ENCODE measurements at places on chromosomes 5 and 9.

- DNase-seq = no peak
Measured at GRCh38 chr5:14400085-14400484, 181.5 kb upstream of the OTULINL start.

GRCh38 chr9:92980085-92980745 is 32.9 kb downstream of the FGD3 start:
- DNase-seq = no peak

DNA sequence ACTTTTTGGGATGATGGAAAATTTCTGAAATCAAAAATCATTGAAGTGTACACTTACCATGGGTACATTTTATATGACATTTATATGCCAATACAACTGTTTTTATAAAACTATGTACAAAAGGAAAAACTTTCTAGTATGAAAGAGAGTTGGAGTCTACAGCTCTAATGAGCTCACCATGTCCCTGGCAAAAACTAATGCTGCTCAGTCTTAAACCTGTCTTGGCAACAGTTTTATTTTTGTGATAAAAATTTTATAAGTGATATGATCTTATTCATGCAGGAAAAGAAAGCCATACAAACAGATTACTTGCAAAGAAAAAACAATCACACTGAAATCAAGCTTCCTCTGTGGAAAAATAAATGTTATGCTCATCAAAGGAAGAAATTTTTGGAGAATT is 78.9 kb upstream of the RASEF start:
- no peak for DNase-seq

- DNase-seq = no peak
Measured at GRCh38 chr5:157115502-157115901, 6.7 kb upstream of the HAVCR2 start.

- DNase-seq = no peak
Measured at GRCh38 chr5:24789611-24790351, 145.0 kb upstream of the CDH10 start.

DNA sequence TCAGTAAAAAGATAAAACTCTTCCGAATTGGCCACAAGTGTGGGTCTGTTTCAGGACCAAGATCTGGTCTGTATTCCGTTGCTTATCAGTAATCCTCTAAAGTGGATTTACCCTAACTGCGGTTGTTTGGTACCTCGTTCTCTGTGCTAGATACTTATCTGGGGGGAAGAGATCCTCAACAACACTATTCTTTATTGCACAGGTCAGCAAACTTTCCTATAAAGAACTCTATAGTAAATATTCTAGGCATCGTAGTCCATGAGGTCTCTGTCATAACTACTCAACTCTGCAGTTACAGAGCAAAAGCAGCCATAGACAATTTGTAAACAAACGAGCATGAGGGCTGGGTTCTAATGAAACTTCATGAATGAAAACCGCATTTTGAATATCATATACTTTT is 335.8 kb upstream of the KIF2A start:
- DNase-seq = no peak

- DNase-seq = no peak
Measured at GRCh38 chr9:119349351-119349825, 19.8 kb downstream of the BRINP1 start.

- DNase-seq = no peak
Measured at GRCh38 chr9:130110166-130110565, 56.5 kb downstream of the GPR107 start.
